ENCODE measurements at places on chromosomes 2 and 18.
A peak's percentile ranks its signal among the peaks of the same experiment; 100 is the strongest.

- peak; percentile 22 for DNase-seq
Observed at GRCh38 chr18:69401226-69401971, 711 bp downstream of the DOK6 start.

- no peak for DNase-seq
Observed at GRCh38 chr2:160063879-160064612, 1.6 kb upstream of the PLA2R1 start.

DNA sequence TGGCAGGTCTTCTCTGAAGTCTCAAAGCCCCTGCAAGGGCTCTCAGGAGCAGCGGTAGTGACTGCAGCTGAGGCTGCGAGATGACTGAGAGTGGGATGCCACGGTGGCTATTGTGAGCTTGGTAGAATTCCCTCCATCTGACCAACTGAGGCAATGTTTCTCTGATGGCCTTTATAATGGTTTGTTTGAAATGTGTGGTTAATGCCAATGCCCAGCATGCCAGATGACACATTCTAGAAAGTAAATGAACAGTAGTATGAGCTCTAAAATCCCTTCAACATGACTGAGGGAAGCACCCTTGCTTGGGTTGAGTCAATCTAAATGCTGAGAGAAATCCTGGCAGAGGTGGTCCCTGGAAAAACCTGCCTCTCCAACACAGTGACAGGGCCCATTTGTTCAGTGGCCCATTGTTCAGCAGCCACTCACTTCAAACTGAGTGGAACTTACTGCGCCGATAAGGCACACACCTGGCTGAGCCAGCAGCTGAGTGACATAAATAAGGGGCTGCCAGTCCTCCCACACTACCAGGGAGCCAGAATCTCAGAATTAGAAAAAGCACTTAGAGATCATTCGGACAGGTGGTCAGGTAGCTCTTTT, 31.7 kb downstream of the SULT1C2 start:
- no peak for DNase-seq

DNA sequence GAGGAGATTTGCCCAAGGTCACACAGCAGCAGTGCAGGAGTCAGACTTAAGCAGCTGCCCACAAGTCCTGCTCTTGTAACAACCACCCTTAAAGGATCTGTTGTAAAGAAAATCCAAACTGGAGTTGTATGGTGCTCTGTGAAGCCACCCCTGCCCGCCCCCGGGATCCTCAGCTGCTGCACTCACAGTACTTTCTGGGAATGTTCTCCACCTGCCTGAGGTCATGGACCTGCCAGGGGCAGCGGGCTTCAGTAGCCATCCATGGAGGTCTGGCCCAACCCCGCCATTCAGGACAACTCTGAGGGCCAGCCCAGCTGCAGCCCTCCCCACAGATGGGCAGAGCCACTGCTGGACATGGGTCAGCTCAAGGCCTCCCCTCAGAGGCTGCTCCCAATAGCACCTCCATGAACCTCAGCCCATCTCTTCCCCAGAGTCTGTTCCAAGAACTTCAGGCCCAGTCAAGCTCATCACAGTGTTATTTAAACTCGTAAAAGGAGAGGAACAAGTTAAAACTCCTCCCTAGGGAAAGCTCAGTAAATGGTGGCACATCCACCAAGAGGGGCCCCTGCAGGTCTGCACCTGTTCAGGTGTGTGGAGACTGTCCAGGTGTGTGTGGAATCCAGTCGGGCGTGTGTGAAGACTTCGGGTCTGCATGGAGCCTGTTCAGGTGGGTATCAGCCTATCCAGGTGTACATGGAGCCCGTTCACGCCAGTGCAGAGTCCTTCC, 39.4 kb upstream of the GPC1 start:
- no peak for DNase-seq

DNA sequence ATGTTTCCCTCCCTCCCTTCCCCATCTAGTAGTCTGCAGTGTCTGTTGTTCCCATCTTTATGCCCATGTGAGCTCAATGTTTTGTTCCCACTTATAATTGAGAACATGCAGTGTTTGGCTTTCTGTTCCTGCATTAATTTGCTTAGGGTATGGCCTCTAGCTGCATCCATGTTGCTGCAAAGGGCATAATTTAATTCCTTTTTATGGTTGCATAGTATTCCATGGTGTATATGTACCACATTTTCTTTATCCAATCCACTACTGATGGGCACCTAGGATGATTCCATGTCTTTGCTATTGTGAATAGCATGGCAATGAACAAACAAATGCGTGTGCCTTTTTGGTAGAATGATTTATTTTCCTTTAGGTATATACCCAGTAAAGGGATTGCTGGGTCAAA, 60.6 kb upstream of the CYP26B1 start:
- DNase-seq: no peak

DNA sequence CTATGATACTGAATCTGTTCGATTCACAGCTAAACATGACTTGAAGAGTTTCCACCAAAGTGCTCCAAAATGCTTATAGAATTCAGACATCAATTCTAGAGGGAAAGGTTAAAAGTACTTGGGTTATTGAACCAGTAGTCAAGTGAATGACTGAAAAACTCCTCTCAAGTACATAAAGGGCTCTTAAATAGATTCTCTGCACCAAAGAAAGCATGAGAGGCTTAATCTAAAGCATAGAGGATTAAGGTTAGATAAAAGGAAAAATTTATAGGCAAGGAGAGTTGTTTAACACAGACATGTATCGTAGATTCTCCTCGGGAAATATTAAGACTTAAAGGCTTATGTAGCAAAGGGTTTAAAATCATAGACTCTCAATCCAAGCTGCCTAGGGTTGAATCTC, 701.4 kb downstream of the ERBB4 start:
- DNase-seq: no peak

DNA sequence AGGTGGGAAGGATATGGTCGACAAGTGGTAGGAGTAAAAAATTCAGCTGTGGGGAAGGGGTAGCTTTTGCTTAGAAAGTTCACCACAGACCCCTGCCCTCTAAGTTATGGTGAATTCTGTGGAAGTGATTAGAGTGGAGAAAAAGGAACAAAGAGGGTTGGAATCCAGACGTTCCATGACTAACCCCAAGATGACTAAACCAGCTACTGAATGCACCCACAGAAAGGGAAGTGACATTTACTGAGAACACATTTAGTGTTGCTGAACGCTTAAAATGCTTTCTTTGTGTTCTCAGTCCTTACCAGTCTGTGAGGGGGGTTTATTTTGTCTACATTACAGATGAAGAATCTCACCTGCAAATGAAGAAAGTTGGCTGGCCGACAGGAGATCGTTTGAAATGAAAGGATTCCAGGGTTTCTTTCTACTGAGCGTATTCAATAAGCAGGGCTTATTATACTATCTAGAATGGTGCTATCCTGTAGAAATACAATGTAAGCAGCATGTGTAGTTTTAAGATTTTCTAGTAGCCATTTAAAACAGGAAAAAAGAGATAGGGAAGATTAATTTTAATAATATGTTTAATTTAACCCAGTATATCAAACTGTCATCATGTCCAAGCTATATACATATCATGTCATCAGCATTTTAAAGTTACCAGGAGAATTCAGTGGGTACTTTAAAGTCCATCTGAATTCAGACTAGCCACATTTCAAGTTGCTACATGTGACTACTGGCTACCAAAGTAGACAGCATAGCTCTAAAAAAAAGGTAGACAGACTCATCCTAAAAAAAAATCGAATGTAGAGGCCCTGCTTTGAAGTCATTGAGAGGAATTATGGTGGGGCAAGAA, 60.1 kb downstream of the LIMS1 start:
- DNase-seq: peak; percentile 75

DNA sequence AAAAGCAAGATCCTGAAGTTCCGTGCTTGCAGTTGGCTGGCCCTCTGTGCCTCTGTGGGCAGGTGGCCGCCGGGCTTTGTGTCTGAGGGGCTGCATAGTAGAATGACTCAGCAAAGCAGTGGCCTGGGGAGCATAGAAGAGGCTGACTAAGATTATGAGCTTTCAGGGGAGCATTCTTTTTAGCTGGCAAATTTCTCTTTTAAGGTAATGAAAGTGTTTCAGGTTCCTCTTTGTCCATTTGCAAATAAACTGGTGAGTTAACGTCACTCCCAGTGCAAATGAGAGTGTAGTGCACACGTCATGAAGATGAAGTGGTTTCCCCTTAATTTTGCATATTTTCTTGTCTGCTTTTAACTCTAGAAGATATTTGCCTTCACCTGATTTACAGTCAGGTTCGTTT, 98.6 kb downstream of the BCL2L11 start:
- no peak for DNase-seq

DNA sequence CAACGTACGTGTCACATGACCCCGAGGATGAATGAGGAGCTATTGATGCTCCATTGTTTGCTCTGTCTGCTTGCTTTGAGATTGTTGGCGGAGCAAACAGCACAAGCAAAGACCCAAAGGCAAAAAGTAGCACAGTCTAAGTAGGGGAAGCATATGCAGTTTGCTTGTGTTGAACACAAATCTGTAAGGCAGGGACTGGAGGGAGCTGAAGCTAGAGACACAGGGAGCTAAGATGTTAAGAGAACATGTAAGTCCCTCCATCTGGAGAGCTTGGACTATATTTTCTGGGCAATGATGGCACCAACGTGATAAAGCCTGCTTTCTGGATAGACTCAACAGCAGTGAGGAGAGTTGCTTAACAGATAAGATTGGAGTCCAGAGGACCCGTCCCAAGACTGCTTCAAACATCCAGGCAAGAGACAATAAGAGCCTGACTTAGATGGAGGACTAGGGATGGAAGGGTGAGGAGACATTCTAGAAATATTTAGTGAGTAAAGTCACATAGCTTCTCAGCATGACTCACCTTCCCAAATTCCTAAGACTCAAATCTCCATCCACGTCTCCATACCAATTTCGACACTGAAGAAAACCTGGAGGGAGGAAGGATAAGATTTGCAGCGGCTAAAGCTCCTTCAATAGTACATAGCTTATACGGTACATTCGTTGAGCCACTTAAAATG, 88.1 kb upstream of the KLF7 start:
- DNase-seq: peak; percentile 76

DNA sequence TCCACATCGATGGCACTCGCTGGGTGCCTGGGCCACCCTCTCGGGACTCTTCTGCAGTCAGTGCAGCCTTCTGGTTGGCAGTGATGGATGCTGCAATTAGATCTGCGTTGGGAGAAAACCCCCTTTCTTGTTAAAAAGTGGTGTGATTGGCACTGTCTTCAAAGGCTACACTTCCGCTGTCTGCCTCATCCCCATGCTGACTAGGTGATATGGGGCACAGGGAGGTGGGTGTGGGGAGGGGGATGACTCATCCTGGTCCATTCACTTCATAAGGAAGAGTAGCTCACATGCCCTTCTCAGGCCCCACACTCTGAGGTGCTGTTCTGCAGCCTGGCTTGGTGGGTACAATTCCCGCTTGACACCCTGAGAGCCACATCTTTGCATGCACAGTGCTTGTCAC, 77.4 kb downstream of the THNSL2 start:
- DNase-seq: no peak

GRCh38 chr2:128663371-128664050, 344.8 kb upstream of the HS6ST1 start:
- DNase-seq: no peak

Data from fibroblast of villous mesenchyme (primary cell).